ENCODE measurements at places on chromosomes 6 and 20. TPM values are rescaled to one million over a fixed set of nuclear protein-coding genes. Genes with fewer than 3 reads are reported as not detected.

Gene CDSN
- total RNA-seq: 0.08 TPM

Gene EHMT2
- 98.5 TPM for total RNA-seq

Gene NR2E1
- total RNA-seq: not detected

Gene GPX5
- not detected for total RNA-seq

- DNase-seq: no peak
Measured at GRCh38 chr20:56423211-56423610, 11.2 kb downstream of the CASS4 start.

DNA sequence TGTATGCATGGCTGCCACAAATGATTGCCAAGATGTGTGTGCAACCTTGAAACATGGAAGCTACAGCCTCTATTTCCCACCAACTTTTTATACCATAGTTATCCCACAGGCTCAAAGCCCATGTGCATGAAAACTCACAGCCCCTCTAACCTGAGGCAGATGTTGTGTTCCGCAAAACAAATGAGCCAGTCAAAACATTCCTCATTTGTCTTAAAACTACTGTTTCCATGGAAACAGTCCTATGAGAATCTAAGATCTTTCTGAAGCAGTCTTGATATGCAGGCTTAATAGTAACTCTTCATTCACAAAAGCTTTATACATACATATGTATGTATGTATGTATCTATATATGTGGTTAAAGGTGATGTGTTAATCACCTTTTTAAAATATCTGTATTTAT is 31.2 kb upstream of the MANEA start:
- no peak for DNase-seq

DNA sequence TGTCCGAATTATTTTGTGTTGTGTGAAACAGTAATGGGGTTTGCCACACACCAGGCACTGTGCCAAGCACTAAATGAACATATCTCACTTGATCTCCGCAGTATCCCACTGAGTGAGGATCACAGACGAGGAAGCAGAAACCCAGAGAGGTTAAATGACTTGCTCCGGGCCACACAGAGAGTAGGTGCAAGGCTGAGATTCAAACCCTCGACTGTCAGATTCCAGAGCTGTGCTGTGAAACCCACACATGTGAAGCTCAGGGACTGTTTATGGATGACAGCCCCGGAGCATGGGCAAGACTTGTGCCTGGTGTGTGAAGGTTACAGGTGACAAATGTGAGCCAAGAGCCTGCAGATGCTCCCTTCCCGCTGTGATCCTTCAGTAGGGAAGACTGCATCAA is 87.8 kb upstream of the SIRPA start:
- DNase-seq: no peak

DNA sequence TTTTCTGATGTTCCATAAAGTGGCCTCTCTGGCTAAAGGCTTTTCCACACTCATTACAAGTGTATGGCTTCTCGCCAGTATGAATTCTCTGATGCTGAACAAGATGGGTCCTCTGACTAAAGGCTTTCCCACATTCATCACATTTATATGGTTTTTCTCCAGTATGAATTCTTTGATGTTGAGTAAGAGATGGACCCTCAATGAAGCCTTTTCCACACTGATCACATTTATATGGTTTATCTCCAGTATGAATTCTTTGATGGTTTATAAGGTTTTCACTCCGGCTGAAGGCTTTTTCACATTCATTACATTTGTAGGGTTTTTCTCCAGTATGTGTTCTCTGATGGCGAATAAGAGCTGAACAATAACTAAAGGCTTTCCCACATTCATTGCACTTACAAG is 20.4 kb downstream of the ZNF184 start:
- peak; percentile 9 for DNase-seq

Gene GRIK2
- total RNA-seq: not detected

Gene CLVS2
- not detected for total RNA-seq

- DNase-seq: no peak
Measured at GRCh38 chr20:50019466-50020256, 36.9 kb downstream of the SNAI1 start.

DNA sequence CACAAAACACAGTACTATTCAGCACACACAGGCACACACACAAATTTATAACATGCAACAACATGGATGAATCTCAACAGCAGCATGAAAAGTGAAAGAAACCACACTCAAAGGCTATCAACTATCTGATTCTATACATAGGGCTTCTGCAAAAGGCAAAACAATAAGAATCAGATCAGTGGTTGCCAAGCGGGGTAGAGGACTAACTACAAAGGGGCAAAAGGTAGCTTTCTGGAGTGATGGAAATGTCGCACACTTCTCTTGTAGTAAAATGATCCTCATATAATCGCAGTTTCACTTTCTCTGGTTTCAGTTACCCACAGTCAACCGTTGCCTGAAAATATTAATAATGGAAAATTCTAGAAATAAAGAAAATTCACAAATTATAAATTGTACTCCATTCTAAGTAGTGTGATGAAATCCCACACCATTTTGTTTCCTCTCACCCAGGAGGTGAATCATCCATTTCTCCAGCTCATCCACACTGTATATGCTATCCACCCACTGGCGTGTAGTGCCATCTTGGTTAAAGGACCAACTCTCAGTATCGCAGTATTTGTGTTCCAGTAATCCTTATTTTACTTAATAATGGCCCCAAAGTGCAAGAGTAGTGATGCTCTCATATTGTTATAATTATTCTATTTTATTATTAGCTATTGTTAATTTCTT is 12.8 kb upstream of the PLN start:
- DNase-seq: no peak

DNA sequence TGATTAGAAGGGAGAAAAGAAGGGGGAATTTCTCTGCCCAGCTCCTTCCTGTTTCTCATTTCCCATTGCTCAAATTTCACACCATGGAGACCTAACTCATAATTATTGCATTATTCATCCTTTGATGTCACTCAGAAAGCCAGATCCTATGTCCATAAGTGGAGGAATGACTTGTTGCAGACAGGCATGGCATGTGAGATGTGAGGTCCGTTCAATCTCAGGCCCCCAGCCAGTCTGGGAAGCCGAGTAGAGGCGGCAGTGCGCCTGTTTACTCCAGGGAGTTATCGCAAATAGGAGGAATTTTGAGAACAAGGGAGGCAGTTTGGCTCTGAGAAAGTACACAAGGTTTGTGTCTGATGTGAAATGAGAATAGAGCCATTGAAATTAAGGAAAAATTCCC is 26.9 kb upstream of the MOCS1 start:
- DNase-seq: no peak

GRCh38 chr6:37802810-37803209 is 16.7 kb upstream of the ZFAND3 start:
- no peak for DNase-seq

All from HT-29 (cell line).